Stimulated activated CD8-positive, alpha-beta memory T cell treated with anti-CD3 and anti-CD28 coated beads, Interleukin-7, amount 100 ng/mL, for 1 hour (primary cell): ENCODE measurements at places on chromosomes 11 and 22.

- no peak for DNase-seq
These were observed 62.1 kb downstream of the TRAF6 start for GRCh38 chr11:36447947-36448346.

DNA sequence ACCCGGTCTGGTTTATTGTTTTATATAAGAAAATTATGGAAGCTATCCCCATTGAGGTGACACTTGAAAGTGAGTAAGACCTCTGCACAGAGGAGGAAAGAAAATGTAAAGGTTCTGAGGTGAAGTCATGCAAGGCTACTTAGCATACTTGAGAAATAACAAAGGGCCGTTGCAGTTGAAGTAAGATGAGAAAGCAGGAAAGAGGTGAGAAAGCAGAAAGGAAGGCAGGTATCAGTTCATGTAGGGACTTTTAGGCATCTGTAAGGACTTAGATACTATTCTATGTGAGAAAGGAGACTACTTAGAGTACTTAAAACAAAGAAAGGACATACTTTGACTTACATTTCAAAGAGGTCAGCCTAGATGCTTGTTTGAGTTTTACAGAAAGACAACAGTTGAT lies 84.7 kb downstream of the CASP12 start:
- DNase-seq = no peak

- no peak for DNase-seq
These were observed 196.3 kb upstream of the ARHGAP20 start for GRCh38 chr11:110908401-110909105.

DNA sequence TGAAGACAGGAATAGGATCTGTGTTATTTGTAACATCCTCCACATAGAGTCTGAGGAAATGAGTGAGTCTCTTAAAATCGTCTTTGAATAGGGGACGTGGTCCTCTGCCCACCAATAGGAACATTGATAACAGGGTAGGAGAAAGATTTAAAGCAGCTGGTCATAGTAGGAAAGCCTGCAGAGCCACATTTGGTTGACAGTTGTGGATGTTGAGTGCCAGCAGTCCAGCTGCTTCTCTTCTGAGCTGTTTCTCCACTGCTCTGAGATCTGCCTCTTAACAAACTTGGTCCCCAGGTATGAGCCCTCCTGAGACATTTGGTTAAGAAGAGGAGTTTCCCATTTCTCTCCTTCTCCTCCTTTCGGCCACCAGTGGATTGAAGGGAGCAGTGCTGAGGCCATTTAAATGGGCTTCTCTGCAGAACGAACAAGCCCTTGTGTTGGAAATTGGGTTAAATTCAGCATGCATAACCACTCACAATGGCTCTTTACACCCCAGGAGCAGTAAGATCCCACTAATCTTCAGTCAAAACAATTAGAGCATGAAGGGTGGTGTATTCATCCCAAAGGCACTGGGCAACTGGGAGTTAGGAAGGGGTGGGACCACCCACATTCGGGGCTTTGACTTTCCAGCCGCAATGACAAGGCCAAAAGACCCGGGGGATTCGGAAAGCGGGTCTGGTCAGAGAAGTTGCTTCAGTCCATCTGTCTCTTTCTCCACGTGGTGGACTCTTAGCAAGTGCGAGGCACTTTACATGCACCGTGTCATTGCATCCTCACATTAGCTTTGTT lies 32.3 kb downstream of the MIAT start:
- DNase-seq = no peak

GRCh38 chr22:22935056-22935545 lies 47.5 kb downstream of the IGLL5 start:
- no peak for DNase-seq

DNA sequence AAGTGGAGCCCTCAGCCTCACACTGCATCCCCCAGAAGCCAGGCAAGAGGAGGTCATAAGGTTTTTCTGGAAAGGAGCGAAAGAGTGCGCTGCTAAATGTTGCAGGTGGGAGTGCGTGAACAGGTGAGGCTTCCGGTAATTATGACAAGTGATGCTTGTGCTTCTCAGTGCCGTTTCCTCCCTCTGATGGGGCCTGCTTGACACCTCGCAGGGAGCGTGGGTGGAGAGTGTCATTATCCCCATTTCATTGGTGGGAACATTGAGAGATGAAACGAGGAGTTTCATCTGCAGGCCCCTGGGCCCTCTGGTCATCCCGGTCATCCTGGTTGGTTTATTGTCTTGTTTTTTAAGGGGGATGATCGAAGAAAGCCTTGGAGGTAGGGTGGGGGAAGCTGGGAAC lies 57.5 kb downstream of the BCR start:
- no peak for DNase-seq

- no peak for DNase-seq
These were observed 58.2 kb downstream of the COMMD9 start for GRCh38 chr11:36230779-36231699.

DNA sequence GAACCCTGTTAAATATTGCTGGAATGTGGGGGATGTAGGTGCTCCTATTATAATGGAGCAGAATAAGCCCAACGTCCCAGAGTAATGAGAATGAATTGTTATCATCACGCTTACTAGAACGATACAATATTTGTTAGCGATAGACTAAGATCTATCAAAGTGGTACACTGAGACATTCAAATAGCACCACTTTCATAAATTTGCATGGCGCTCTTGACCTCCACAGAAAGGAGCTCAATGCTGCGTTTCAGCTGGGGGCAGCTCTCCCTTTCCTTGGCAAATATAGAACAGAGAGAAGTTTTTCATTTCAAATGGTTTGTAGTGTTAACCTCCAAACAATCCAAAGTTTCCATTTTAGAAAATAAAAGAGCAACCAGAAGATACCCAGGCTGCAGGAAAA lies 38.2 kb upstream of the BLID start:
- no peak for DNase-seq

- DNase-seq = no peak
These were observed 101.5 kb downstream of the TSPAN18 start for GRCh38 chr11:44828296-44828695.
